ENCODE measurements at places on chromosomes 6 and 20.
A peak's percentile ranks its signal among the peaks of the same experiment; 100 is the strongest.

- DNase-seq: peak; percentile 78
Observed at GRCh38 chr6:149079911-149080491, 237.5 kb upstream of the TAB2 start.

GRCh38 chr6:26156850-26157250 lies 69.6 kb downstream of the HFE start:
- DNase-seq: peak; percentile 80

- no peak for DNase-seq
Observed at GRCh38 chr6:53730767-53731166, 64.0 kb upstream of the LRRC1 start.

- no peak for DNase-seq
Observed at GRCh38 chr6:37653933-37654565, 43.6 kb downstream of the MDGA1 start.

DNA sequence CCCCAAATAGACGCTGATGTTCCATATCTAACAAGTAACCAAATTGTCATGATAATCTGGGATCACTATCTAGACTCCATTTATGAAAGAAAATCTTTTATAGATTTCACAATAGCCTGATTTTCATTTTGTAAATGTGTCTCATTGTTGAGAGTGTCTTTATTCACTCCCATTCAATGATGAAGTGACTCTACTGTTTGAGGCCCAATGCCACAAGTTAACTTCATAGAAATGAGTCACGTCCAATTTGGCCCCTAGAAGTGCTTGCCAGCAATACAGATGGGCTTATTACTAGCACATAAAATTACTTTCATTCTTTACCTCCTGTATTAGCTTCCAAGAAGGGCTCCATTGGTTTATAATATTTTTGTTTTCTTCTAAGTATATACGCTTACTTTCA lies 6.3 kb downstream of the IPCEF1 start:
- DNase-seq: peak; percentile 1

GRCh38 chr6:96766769-96767168 lies 70.5 kb downstream of the GPR63 start:
- no peak for DNase-seq

DNA sequence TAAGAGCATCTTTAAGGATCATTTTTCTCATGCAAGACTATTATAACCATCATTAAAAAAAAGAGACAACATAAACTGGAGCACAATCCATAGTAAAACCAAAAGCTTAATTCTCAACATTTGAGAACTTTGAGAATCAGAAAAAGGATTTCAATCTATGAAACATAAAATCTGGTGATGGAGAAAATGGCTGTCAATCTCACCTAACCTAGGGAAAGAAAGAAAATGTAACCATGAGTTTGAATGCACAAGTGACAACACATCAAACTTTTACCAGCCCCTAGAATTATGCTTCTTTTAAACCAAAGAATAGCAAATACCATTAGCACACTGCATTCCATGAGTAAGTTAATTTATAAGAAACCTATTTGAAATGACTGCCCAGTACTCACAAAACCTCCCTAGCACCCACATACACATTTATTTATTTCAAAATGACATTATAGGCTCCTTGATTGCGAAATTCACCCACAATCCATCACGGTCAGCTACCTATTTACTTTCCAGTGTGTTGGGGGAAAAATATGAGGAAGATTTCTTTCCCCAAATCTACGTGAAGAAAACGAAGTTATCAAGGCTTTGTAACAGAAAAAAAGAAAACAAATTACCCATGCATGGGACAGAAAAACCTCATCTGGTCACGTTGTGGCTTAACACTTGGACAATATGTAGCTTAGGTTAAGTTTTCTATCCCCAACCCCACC lies 828 bp downstream of the ASCC3 start:
- peak; percentile 80 for DNase-seq
